ENCODE measurements at places on chromosomes 5 and 9.

DNA sequence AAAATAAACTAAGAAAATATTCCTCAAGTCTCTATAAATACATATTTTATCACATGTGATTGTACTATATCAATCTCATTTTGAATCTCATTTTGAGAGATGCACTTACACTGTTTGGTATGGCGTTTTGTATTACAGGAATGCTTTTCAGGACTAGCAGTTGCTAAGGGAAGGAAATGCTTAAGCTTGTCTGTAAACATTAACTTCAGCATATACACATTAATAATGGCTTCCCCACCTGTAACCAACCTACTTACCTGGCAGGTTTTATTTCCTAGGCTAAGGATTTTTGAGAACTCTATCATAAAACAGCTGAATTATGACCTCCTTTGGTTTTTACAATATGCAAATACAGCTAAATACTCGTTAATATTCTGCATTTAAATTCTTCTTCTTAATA, 141.0 kb upstream of the GRHPR start:
- DNase-seq = no peak

DNA sequence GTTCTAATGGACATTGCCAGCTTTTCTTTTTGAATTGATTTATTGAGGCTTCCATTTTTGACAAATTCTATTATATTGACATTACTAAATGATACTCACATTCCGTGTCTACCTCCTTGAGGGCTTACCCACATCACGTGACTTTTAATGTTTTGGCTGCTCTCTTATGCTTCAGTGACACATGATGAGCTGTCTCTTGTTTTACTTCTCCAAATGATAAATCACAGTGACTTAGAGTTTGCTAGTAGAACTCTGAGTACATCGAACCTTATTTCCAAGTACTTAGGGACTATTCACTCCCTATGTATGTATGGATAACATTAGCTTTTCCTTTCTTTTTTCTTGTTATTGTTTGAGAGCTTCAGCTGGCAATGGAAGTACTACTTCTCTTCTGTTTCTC, 169.8 kb upstream of the KCNN2 start:
- DNase-seq = no peak

- no peak for DNase-seq
These were observed 2039.1 kb upstream of the CDH9 start for GRCh38 chr5:29077451-29077850.

GRCh38 chr9:14373336-14373666, 59.4 kb upstream of the NFIB start:
- DNase-seq = no peak

DNA sequence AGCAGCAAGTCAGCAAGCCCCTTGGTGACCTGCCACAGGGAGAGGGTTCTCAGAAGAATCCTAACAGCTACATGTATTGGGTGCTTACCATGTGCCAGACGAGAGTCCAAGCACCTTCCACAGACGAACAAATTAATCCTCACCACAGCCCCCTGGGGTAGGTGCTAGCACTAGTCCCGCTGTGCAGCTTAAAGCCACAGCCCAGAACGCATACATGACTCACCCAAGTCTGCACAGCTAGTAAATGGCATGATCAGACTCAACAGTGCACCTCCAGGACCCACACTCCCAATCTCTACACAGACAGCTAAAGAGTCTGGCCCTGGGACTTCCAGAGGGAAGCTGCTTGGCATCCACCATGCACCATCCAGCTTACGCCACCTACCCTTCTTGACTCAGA, 111.5 kb downstream of the PAX5 start:
- DNase-seq = no peak

- DNase-seq = no peak
These were observed 80.9 kb upstream of the IRX2 start for GRCh38 chr5:2832394-2832793.

GRCh38 chr9:38177680-38178079, 108.7 kb upstream of the SHB start:
- DNase-seq = no peak

GRCh38 chr5:110441035-110441434, 285.4 kb downstream of the TMEM232 start:
- peak; percentile 12 for DNase-seq

GRCh38 chr5:137281201-137281600, 217.9 kb downstream of the SPOCK1 start:
- DNase-seq = no peak

- no peak for DNase-seq
These were observed 215.6 kb downstream of the PIK3R1 start for GRCh38 chr5:68431186-68431585.

DNA sequence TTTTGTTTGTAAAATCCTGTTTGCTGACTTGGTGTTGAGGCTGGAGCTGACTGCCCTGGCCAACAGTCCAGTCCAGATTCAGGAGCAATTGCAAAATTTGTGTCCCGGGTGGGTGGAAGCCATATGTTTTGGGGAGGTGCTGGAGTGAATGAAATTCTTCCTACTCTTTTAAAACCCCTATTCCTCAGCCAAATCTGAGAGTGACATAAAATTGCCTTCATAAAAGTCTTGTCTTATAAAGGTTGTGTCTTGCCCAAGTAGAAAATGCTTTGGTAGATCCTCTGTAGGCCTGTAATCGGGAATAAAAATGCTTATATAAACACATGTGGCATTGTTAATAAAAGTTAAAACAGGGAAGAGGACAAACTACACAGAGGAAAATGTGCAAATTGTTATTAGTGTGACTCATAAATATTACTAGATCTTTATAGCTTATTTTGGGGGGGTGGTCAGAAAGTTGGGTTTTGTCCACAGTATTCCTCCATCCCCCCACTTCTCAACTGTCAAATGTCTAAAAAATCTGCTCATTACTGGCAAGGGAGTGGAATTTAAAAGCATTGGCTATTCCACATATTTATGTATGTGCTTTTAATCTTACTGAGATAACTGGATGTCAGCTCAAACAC, 45.6 kb downstream of the NNT start:
- no peak for DNase-seq

- DNase-seq = no peak
These were observed 78.6 kb downstream of the CFAP77 start for GRCh38 chr9:132488626-132489025.

GRCh38 chr5:122220511-122220910, 91.2 kb downstream of the ZNF474 start:
- DNase-seq = no peak

DNA sequence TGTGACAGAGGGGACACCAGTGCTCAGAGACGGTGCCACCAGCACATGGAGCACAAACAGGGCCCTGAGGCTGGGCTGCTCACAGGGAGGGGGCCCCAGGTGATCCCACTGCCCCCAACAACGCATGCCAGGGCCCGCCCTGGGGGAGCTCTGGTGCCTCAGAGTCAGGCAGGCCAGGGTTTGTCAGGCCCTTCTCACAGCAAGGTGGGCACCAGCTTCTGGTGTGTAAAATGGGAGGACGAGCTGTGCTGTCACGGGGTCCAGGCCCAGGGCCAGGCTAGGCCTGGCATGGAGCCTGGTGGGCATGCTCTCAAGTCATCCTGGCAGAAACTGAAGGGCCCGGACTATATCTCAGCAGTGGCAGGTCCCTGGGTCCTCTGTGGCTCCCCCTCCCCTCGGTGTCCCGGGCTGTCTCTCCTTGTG, 34.5 kb downstream of the PRRT1B start:
- no peak for DNase-seq

DNA sequence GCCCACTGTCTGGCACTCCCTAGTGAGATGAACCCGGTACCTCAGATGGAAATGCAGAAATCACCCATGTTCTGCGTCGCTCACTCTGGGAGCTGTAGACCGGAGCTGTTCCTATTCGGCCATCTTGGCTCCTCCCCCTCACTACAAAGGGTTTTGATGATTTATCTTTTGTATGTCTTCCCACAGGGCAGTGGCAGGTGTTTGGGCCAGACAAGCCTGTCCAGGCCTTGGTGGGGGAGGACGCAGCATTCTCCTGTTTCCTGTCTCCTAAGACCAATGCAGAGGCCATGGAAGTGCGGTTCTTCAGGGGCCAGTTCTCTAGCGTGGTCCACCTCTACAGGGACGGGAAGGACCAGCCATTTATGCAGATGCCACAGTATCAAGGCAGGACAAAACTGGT, 9.4 kb downstream of the BTNL8 start:
- DNase-seq = no peak

DNA sequence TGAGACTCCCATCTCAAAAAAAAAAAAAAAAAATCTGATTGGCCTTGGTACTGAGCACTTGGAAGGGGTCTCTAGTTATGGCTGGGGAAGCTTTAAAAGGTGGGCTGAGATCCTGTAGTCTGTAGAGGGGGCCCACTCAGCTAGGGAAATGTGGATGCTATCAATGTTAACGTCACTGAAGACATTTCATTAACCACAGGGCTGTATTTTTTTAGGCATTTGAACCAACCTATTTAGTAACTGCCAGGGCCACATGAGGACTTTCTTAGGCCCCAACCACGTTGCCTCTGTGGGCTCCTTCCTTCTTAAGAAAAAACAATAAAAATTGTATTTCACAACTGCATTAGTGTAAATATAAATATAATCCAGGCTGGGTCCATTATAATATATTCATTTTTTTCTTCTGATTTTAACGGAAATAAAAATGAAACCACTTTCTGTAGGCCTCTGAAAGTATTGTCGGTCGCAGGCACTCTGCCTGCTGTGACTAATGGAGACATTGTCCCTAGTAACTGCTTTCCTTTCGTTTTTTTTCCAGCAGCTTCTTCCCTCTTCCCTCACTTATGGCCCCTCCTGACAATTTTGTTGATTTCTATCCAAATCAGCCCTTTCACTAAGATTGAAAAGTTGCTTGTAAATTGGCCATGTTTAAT, 71.6 kb downstream of the GCNT1 start:
- no peak for DNase-seq

- no peak for DNase-seq
These were observed 52.3 kb downstream of the AMBP start for GRCh38 chr9:114025760-114026159.

DNA sequence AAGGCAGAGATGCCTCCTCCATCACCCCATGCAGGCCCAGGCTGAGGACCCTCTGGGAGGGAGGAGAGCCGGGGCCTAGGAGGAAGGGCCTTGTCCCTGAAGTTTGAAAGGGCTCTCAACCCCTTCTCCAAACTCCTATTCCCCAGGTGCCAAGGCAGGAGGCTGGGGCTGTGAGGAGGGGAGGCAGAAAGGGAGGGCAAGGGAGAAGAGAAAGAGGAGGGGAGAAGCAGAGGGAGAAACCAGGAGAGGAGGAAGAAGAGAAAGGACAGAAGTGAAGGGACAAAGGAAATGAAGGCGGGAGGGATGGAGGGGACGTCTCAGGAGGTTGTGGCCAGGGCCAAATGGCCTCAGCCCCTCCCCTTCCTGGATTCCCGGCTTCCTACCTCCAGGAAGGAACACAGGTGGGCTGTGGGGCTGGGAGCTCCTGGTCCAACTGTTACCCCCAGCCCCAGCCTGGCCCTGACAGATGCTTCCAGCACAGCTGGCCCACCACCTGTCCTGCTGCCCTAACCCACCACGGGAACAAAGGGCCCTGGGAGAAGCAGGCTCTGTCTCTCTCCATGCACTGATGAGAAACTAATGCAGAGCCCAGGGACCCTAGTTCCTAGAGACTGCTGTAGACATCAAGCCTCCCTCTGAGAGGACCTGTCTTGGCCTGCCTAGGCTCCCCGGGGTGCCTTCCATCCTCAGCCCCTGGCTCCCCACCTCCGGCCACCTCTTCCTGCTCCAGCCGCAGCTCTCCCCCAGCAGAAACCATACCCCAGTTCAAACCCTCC, 3.5 kb downstream of the DBN1 start:
- DNase-seq = no peak

- peak; percentile 14 for DNase-seq
These were observed 36.1 kb upstream of the SLC2A8 start for GRCh38 chr9:127360829-127361228.

DNA sequence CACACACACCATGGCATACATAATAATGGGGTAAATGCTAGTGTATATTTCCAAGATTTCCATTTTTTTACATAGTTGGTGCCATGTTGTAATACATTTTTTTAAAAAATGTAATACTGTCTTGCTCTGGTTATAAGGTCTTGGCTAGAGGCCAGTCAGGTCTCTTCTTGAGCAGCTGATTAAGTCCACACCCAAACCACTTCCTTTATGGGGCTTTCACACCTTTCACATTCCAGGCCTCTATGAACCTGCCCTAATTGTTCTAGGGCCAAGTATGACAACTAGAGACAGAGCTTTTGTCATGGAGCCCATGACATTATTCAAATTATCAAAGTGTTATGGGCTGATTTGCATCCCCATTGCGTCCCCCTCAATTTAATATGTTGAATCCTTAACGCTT, 495.6 kb upstream of the CTNND2 start:
- no peak for DNase-seq

DNA sequence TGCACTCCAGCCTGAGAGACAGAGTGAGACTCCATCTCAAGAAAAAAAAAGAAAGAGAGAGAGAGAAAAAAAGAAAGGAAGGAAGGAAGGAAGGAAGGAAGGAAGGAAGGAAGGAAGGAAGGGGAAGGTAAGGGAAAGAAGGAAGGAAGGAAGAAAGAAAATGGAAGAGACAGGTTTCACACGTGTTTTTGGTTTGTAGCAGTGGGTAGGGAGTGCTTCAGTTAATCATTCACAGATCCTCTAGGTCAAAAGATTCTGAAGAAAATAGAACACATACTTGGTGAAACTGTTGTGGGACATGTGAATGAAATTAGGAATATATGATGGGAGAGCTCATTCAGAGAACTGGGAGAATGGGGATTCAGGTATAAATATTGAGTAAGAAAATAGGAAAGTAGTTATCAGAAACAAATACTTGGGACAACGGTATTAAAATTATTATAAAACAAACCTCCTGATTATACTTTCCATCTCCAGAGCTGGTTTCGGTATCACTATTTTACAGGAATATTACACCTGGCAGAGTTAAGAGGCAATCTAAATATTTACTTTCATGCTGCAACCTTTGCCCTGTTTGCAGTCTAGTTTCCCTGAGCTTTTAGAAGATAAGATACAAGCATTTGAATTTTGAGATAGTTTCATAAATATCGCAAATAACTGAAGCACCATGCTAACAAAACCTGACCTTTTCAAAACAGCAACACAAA, 37.2 kb downstream of the MARVELD2 start:
- no peak for DNase-seq

DNA sequence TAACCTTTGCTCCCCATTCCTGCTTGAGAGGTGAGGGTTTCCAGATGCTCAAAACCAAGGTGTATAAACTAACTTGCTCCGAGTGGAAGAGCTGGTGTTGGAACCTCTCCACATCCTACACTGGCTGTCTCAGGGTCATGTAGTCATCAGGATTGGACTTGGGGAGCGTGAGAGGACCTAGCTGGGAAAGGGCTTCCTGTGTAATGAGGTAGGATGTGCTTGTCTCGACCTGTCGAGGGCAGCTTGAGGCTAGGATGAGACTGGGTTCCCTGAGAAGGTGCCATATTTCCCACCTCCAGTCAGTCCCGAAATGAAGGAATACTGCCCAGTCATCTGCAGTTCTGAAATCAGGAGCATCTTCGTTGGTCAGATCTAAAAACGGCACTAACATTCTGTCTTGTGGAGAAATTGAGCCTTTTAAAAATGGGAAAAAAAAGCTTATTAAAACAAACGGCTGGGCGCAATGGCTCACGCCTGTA, 1.3 kb downstream of the CCNI2 start:
- no peak for DNase-seq

DNA sequence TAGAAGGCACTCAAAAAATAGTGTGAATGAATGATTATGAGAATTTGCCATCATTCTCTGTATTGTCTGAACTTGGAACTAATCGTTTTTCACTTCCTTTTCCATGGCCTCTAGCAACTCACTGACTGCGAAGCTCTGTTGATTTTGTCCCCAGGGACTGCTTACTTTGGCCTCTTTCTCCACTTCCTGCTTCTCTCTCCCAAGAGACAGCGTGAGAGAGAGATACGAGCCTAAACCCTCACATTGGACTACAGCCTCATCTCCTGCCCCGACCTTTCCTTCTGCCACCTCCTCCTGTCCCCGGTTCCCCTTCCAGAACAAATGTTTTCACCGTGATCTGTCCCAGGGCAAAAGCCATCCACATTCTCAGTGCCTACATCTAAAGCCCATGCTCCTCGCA, 300.8 kb upstream of the PANK3 start:
- DNase-seq = no peak
